Activated T-helper 1 cell treated with anti-CD3 and anti-CD28 coated beads, Interleukin-12 subunit alpha, Interleukin-12 subunit beta, Interleukin-2, Interleukin-4 antibody, amounts not matched to agents 30 ng/mL and 10 ng/mL and 1 ng/mL, durations not matched to agents 14 hours and 24 hours and 36 hours (primary cell): ENCODE measurements at places on chromosomes 3 and 15. TPM values are rescaled to one million over a fixed set of nuclear protein-coding genes. Genes with fewer than 3 reads are reported as not detected.
A peak's percentile ranks its signal among the peaks of the same experiment; 100 is the strongest.

HTR3C gene
- total RNA-seq, result not detected in 2 replicates

- no peak for DNase-seq
Measured at GRCh38 chr3:44525060-44525459, 29.9 kb upstream of the ZKSCAN7 start.

DNA sequence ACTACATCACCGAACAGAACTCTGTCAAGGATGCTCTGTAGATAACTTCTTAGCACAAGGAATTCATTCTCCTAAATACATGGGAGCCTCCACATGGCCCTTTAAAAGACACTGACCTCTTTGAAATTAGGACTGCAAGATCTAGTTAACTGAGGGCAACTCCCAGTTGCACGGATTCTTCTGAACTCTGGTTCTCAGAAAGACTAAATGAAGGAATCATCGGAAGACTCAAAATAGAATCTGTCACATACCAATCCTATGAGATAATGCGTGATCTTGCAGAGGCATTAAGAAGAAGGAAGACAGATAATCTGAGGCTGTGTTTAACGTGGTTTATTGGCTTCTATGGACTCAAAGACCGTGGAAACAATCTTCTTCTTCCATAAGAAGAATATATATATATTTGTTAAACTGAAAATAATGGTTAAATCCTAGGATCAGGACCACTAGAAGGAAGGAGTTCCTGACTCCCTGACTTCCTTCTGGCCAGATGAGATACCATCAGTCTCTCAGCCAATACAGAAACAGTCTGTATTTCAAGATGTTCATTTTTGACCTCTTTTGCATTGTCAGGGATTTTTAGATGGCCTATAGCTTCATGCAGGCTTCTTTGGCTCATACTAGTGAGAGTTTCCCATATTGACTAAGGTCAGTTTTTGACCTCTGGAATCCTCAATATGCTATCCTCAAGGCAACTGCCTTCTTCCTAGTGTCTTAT is 33.9 kb upstream of the TBC1D23 start:
- DNase-seq, result no peak

- DNase-seq, result no peak
Measured at GRCh38 chr3:11288786-11289637, 16.8 kb downstream of the ATG7 start.

- DNase-seq, result no peak
Measured at GRCh38 chr3:21804330-21804729, 53.3 kb upstream of the ZNF385D start.

SLC24A5 gene
- total RNA-seq, result not detected in 2 replicates

GRCh38 chr3:158683230-158683962 is 10.9 kb upstream of the LXN start:
- DNase-seq, result no peak

CSPG5 gene
- 1.4 and 1.7 TPM in 2 replicates for total RNA-seq

DNA sequence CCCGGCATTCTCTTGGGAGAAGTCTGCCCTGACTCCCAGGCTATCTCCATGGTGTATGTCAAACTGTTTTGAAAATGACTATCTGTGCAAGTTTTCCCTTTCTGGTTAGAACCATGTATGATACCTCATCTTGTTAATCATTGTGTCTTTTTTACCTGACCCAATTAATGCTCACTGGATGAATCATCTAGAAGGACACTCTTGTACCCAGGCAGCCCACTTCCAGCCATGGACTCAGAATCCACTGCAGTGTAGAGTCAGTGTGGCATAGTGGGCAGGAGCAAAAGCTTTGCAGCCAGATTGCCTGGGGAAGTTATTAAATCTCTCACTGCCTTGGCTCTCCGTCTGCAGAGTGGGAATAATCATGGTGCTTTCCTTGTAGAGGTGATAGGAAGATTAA is 1.2 kb downstream of the FAM3D start:
- no peak for DNase-seq

DNA sequence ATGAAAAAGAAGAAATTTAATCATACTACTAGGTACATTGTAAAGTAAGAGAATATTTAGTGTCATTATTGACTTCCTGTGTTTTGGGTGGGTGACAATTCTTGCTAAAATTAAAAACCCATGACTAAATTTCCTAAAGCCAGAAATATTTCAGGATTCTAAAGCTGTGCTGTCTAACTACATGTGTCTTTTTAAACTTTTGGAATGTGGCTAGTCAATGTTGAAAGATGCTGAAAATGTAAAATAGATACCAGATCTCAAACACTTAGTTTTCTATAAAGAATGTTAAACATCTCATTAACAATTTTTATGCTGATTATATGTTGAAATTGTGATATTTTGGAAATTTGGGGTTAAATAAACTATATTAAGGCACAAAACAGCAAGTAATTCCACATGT is 308.9 kb upstream of the TMCO5A start:
- DNase-seq, result no peak

SEMA3F gene
- 0.21 and 0.42 TPM in 2 replicates for total RNA-seq

DNA sequence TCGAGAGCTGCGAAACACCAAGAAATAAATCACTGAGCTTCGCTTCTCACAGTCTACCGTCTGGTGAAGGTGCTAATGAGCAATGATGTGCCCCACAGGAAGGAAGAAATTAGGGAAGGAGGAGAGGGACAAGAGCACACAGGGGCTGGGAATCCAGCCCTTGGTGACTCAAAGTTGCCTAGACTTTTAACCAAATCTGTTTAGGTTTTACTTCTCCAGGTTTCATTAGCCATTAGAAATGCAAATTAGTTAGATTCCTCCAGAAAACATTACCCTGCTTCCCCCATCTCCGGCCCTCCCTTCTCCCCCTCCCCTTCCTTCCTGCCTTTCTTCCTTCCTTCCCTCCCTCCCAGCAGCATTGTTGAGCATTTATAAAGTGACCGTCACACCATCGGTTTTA is 59.3 kb upstream of the UBE2E1 start:
- no peak for DNase-seq

DNA sequence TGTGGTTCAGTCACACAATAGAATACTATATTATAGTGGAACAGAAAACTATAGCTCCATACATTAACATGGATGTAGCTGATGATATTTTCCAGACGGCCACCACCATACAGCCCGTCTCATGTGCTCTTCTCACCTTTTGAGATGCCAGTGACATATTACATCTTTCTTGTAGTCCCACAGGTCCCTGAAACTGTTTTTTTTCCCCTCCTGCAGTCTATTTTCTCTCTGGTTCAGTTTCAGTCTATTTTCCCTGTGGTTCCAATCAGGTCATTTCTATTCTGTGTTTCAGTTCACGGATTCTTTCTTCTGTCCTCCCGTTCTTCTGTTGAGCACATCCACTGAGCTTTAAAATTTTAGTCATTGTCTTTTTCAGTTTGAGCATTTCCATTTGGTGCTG is 72.2 kb downstream of the PPCDC start:
- no peak for DNase-seq

DAPK2 gene
- 8.6 and 8.7 TPM in 2 replicates for total RNA-seq

ARF4 gene
- total RNA-seq, result 93.2 and 97.0 TPM in 2 replicates

DNA sequence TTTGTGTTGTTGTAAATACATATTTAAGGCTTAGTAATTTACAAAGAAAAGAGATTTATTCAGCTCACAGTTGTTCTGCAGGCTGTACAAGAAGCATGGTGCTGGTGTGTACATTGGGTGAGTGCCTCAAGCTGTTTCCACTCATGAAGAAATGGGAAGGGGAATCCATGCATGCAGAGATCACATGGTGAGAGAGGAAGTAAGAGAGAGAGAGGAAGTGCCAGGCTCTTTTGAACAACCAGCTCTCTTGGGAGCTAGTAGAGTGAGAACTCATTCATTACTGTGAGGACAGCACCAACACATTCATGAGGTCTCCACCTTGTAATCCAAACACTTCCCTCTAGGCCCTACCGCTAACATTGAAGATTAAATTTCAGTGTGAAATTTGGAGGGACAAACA is 909.2 kb downstream of the NSUN3 start:
- DNase-seq, result no peak

DNA sequence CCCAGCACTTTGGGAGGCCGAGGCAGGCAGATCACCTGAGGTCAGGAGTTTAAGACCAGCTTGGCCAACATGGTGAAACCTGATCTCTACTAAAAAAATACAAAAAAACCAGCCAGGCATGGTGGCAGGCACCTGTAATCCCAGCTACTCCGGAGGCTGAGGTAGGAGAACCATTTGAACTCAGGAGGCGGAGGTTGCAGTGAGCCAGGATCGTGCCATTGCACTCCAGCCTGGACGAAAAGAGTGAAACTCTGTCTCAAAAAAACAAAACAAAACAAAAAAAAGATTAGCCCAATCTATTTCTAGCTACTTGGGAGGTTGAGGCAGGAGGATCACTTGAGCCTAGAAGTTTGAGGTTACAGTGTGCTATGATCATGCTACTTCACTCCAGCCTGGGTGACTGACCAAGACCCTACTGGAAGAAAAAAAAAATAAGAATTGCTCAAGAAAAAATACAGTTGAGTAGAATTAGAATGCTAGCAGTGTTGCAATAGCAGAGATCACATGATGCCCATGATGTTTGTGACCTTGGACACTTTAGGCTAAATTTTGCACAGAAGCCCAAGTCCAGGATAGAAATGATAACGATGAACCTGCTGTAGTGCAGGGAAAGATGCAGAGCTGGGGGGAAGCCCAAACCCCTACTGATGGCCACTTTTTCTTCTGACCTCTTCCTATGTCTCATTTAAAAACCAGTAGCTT is 162.2 kb downstream of the LPP start:
- no peak for DNase-seq

ZIC1 gene
- not detected in 2 replicates for total RNA-seq

- DNase-seq, result no peak
Measured at GRCh38 chr15:92394309-92395097, 822 bp downstream of the ST8SIA2 start.

CMTM7 gene
- 50.6 and 59.7 TPM in 2 replicates for total RNA-seq

- DNase-seq, result peak; percentile 74
Measured at GRCh38 chr3:59450946-59451763, 401.3 kb upstream of the CFAP20DC start.

ADCY5 gene
- total RNA-seq, result not detected in 2 replicates

OR5H14 gene
- total RNA-seq, result not detected in 2 replicates

GRCh38 chr3:115633467-115633866 is 10.2 kb downstream of the GAP43 start:
- DNase-seq, result no peak

RBM6 gene
- 99.0 and 100 TPM in 2 replicates for total RNA-seq

- no peak for DNase-seq
Measured at GRCh38 chr3:10303785-10304184, 11.0 kb upstream of the GHRL start.

DNA sequence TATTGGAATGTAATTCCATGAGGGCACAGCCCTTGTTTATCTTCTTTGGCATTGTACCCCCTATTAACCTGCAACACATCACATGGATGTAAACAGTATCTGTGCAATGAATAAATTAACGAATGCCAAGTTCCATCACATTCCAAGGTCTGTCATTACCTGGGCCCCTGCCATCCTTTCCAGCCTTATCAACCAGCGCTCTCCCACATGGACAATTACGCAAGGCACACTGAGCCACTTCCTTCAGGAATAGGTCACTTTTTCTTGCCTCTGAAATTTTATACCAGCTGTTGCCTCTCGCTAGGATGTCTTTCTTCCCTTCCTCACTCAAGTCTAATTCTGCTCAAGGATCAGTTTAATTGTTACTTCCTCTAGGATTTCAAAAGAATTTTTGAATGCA is 1051.8 kb upstream of the CFAP20DC start:
- no peak for DNase-seq

- no peak for DNase-seq
Measured at GRCh38 chr15:64742385-64742784, 33.0 kb downstream of the RBPMS2 start.

- no peak for DNase-seq
Measured at GRCh38 chr15:92617549-92618520, 37.7 kb downstream of the FAM174B start.

- DNase-seq, result peak; percentile 22
Measured at GRCh38 chr3:119937229-119937628, 155.3 kb downstream of the NR1I2 start.

DNA sequence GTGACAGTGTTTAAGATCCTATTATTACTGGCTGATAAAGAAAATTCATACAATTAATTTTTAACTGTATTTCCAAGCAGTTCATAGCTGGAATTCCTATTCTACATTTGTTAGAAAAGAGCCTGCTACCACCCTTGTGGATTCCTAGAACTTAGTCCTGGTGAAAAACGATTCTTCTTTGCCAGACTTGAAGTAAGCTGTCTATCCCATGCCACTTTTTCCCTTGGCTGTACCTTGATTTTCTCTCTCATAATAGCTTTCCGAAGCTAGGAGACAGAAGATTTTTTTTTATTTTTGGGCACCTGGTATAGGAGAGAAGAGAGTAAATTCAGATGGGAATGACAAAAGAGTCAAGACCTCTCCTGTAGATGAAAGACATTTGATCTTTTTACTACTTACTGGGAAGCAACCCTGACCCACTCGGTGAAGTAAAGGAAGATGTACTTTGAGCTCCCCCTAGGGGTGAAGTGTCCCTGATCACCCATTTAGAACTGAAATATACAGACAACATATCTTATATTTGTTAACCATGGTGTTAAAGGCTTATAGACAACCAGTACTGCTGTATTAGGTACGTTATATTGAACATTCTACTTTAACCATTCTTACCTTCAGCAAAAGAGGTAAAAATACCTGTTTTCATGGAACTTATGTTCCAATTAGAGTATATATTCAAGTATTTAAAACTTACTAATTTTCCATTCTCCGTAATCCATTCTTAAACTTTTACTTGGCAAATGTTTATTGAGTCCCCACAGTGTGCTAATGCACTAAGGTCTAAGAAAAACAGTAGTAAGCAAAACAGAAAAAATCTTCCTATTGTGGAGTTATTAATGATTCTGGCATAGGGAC is 36.2 kb upstream of the C3orf38 start:
- DNase-seq, result peak; percentile 44

GRCh38 chr3:178352326-178353005 is 183.8 kb upstream of the KCNMB2 start:
- DNase-seq, result no peak

DNA sequence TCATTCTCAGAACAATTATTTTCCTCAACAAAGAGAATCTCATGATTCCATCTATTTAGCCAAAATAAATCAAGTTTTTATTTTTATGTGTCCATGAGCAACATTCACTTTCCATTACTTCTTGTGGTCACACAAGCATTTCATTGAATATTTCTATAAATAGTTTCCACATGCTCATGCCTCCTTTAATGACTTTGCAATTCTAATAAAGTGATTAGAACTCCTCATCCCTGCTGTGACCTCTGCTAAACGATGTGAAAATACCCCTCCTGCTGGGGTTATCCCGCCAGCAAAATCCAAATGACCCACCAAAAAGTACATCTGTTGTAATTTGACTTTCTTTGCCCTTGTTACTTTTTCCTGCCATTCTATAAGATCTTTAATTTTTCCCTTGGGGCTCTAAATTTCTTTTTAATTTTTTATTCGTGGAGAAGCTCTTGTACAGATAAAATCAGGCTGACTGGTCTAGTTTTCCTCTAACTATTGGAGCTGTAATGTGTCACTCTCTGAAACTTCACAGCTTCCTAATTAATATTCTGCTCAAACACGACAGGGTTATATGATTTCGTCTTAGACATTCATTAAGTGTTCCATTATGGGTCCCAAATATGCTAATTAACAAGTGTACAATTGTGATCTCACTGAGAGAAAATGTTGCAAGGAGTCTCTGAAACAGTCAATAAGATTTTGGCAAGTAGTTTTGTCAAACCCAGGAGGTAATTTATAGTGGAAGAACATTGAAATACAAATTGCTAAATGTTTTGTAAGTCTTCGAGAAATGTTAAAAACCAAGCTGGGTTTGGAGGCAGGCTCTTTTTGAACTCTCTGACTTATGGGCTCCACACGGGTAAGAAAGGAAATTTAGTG is 533.1 kb upstream of the NAALADL2 start:
- DNase-seq, result no peak

GRCh38 chr15:75646112-75646943 is 1.4 kb upstream of the SNX33 start:
- no peak for DNase-seq

IMPG2 gene
- total RNA-seq, result 0.05 and 0.13 TPM in 2 replicates
